ENCODE measurements at places on chromosomes 4 and X. TPM values are rescaled to one million over a fixed set of nuclear protein-coding genes. Genes with fewer than 3 reads are reported as not detected.

F11 gene
- 0.53 TPM for total RNA-seq

NPY1R gene
- total RNA-seq, result 13.7 TPM

ATP1B4 gene
- not detected for total RNA-seq

ETDA gene
- not detected for total RNA-seq

RTL9 gene
- total RNA-seq, result 1.4 TPM

DDIT4L gene
- total RNA-seq, result 2.6 TPM

SYTL4 gene
- total RNA-seq, result 1.8 TPM

KLB gene
- 0.43 TPM for total RNA-seq

LUZP4 gene
- not detected for total RNA-seq

SLC10A4 gene
- 2.7 TPM for total RNA-seq

KCNIP4 gene
- 0.43 TPM for total RNA-seq

SPACA5 gene
- not detected for total RNA-seq

CD38 gene
- total RNA-seq, result not detected

GK2 gene
- total RNA-seq, result not detected

PDE5A gene
- 44.6 TPM for total RNA-seq

FOXR2 gene
- total RNA-seq, result not detected

MND1 gene
- 9.7 TPM for total RNA-seq

ZFP42 gene
- total RNA-seq, result 5.5 TPM

ERAS gene
- 0.31 TPM for total RNA-seq

SPATA18 gene
- total RNA-seq, result 7.4 TPM

BEX3 gene
- 425 TPM for total RNA-seq

CTAG2 gene
- not detected for total RNA-seq

CXCL6 gene
- 1.1 TPM for total RNA-seq

CASP3 gene
- total RNA-seq, result 33.9 TPM

CENPVL3 gene
- 5.4 TPM for total RNA-seq

FBXW7 gene
- 49.3 TPM for total RNA-seq

PPP1R2C gene
- total RNA-seq, result not detected

RAB33A gene
- 0.87 TPM for total RNA-seq

BRCC3 gene
- total RNA-seq, result 31.4 TPM

ZMYM3 gene
- 92.4 TPM for total RNA-seq

CYP4V2 gene
- total RNA-seq, result 6.2 TPM

PHEX gene
- total RNA-seq, result 0.71 TPM

ATP2B3 gene
- 0.11 TPM for total RNA-seq

COQ2 gene
- total RNA-seq, result 19.2 TPM

ZAR1 gene
- total RNA-seq, result not detected

SLC26A1 gene
- 2.6 TPM for total RNA-seq

ACE2 gene
- 0.09 TPM for total RNA-seq
